ENCODE measurements at places on chromosomes 7 and 10.

DNA sequence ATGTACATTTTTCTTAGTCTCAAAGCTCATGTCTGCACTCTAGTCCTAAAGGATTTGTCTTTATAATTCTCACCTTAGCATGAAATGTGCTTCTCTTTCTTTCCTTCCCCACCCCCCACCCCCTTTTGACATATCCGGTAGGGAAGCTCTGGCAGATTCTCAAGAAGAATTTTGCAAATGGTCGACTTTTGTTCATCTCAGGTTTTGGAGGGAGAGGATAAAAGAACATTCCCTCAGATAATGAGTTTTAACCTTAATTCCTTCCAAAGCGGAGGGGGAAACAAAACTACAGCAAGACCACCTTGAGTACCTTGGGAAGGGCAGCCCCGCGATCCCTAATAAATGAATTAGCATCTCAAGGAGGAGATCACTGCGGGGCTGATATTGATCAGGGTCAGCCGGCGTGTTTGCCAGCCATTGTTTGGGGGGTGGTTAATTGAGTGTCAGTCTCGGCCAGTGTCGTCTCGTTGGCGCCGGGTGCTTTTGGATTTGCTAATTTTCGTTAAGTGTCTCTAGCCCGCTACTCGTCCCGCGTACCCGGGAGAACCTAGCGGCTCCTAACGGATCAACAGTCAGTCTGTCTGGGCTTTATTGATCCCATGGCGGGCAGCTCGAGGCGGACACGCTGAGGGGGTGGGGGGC is 874 bp upstream of the BAMBI start:
- no peak for DNase-seq

DNA sequence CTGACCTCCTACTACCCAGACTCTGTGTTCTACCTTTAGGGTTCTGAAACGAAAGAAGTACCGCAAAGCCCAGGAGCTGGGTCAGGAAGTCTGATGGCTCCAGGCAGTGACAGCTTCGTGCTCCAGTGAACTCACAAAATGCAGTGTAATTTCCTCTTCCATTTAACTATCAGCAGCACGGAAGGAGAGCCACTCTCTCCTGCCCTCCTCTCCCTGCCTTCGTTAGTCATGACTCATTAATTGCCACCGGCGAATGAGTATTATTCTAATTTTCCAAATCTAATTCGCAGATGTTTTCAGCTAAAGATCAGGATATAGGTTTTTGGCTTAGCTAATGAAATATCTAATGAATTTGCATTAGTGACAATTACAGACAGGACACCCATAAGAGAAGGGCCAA is 1262.0 kb downstream of the TYW1 start:
- no peak for DNase-seq

GRCh38 chr10:96646751-96647166 is 59.9 kb upstream of the TM9SF3 start:
- no peak for DNase-seq

GRCh38 chr10:48608279-48608681 is 3.4 kb upstream of the ARHGAP22 start:
- DNase-seq: no peak

Measured in HS-27A (cell line).